ENCODE measurements at places on chromosomes 4 and X. TPM values are rescaled to one million over a fixed set of nuclear protein-coding genes. Genes with fewer than 3 reads are reported as not detected.

The KLKB1 gene
- total RNA-seq = 0.67 TPM

The MED12 gene
- 90.0 TPM for total RNA-seq

DNA sequence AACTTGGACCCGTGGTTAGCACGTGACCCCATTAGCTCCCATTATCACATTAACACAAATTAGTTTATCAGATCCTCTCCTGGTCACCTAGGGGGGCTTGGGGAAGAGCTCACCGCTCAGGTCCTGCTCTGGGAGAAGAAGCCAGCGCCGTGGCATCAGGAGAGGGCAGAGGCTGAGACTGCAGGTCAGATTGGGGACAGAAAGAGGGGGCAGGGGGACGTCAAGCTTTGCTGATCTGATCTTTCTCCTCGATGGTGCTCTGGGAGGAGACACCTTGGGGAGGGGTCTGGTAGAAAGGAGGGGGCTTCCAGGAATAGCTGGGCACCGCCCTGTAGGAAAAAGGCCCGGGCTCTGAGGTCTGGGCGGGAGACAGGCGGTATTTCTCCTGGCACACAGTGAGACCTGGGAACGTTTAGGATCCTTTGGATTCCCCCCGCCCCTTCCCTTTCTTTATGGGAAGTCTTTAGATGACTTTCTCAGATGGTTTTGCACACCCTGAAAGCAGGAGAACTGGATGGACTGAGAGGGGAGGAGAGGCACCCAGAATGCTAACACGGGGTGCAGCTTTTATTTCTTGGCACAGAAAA is 9.1 kb upstream of the ELF4 start:
- no peak overlapping the region for H3K27ac ChIP-seq
- H3K4me3 ChIP-seq = no peak overlapping the region
- no peaks in the 10 kb centered on the region for H3K4me1 ChIP-seq
- DNase-seq = no peak

The ZNF141 gene
- total RNA-seq = 50.9 TPM

The CT45A3 gene
- not detected for total RNA-seq

- no peaks in the 10 kb centered on the region for H3K27me3 ChIP-seq
- no peaks in the 10 kb centered on the region for H3K4me1 ChIP-seq
- H3K4me3 ChIP-seq = no peak overlapping the region
- DNase-seq = no peak
- no peaks in the 10 kb centered on the region for H3K36me3 ChIP-seq
Observed at GRCh38 chrX:132433001-132433400, 55.8 kb downstream of the MBNL3 start.

GRCh38 chrX:44580466-44580865 is 37.8 kb upstream of the FUNDC1 start:
- no peaks in the 10 kb centered on the region for H3K36me3 ChIP-seq
- no peak overlapping the region for H3K4me3 ChIP-seq
- no peak overlapping the region for H3K27ac ChIP-seq

GRCh38 chrX:84339507-84340364 is 151.7 kb upstream of the RPS6KA6 start:
- no peaks in the 10 kb centered on the region for H3K36me3 ChIP-seq
- no peaks in the 10 kb centered on the region for H3K4me1 ChIP-seq
- no peak overlapping the region for H3K27ac ChIP-seq
- H3K27me3 ChIP-seq = no peaks in the 10 kb centered on the region
- no peak overlapping the region for H3K4me3 ChIP-seq

The APLN gene
- not detected for total RNA-seq

DNA sequence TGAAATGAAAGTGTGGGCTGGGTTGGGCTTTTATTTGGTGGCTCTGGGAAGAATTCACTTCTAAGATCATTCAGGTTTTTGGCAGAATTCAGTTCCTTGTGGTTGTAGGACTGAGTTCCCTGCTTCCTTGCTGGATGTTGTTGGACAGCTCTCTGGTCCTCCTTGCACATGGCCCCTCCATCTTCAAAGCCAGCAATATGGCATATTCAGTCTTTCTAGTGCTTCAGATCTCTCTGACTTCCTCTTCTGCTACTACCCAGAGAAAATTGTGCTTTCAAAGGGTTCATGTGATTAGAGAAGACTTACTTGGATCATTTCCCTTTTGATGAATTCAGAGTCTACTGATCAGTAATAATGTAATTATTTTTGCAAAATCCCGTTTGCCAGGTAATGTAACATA is 12.8 kb upstream of the IGFBP7 start:
- no peak overlapping the region for H3K4me3 ChIP-seq
- H3K36me3 ChIP-seq = no peaks in the 10 kb centered on the region
- H3K27me3 ChIP-seq = no peaks in the 10 kb centered on the region

The P2RY4 gene
- total RNA-seq = 1.5 TPM

DNA sequence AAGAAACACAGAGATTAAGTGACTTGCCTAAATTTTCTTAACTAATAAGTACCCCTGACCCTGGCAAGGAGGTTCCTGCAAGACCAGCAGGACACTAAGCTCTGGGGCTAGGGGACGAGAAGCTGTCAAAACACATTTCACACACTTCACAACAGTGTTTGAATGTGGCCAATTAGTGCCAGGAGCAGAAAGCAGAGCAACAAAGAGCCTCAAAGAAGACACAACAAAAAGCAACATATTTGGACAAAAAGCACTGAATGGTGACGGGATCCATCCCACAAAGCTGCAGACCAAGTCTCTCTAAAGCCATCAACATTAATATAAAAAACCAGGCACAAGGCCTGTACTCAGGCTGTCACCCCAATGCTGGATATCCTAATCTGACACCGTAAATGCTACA is 361.9 kb upstream of the RASGEF1B start:
- H3K4me3 ChIP-seq = no peak overlapping the region
- H3K27ac ChIP-seq = no peak overlapping the region

The ANKRD50 gene
- 11.3 TPM for total RNA-seq

- no peak overlapping the region for H3K27ac ChIP-seq
- DNase-seq = no peak
- no peaks in the 10 kb centered on the region for H3K4me1 ChIP-seq
- peaks cover 19% of the 10 kb centered on the region for H3K27me3 ChIP-seq
- no peak overlapping the region for H3K4me3 ChIP-seq
- no peaks in the 10 kb centered on the region for H3K36me3 ChIP-seq
Observed at GRCh38 chrX:2576793-2577192, 76.0 kb upstream of the DHRSX start.

- peaks cover 34% of the 10 kb centered on the region for H3K36me3 ChIP-seq
- H3K27me3 ChIP-seq = no peaks in the 10 kb centered on the region
- peak within 1 kb of the TSS; percentile 98 for H3K4me3 ChIP-seq
- DNase-seq = no peak
- peaks cover 84% of the 10 kb centered on the region for H3K4me1 ChIP-seq
- H3K27ac ChIP-seq = peak within 1 kb of the TSS; percentile 98
Observed at GRCh38 chr4:2261853-2262144, at the start of gene MXD4. MXD4 (minus strand) TSS chr4:2262109; CDS start chr4:2261980, 129 bp downstream.

The TMLHE gene
- 26.0 TPM for total RNA-seq

DNA sequence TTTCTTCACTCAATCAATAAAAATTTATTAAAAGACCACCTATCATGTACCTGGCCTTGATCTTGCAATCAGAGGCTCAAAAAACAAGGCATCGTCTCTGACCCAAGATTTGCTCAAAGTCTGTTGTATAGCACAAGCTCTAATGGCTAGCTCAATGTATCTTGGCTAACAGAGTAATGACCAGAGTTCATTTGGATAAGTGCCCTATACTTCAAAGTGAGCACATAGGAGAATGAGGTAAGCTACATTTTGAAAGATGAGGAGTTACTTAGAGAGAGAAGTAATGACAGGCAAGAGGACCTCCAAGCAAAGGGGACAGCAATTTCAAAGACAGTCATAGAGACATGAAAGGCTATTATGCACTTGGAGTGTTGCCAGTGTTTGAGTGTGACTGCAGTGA is 22.9 kb upstream of the GABRQ start:
- H3K27ac ChIP-seq = no peak overlapping the region
- peaks cover 5% of the 10 kb centered on the region for H3K27me3 ChIP-seq
- no peaks in the 10 kb centered on the region for H3K36me3 ChIP-seq
- H3K4me3 ChIP-seq = no peak overlapping the region

The TRIM75 gene
- total RNA-seq = not detected

- no peak overlapping the region for H3K27ac ChIP-seq
- H3K27me3 ChIP-seq = no peaks in the 10 kb centered on the region
- no peaks in the 10 kb centered on the region for H3K4me1 ChIP-seq
- no peak overlapping the region for H3K4me3 ChIP-seq
- H3K36me3 ChIP-seq = no peaks in the 10 kb centered on the region
Observed at GRCh38 chrX:134482371-134482770, 22.4 kb downstream of the HPRT1 start.

DNA sequence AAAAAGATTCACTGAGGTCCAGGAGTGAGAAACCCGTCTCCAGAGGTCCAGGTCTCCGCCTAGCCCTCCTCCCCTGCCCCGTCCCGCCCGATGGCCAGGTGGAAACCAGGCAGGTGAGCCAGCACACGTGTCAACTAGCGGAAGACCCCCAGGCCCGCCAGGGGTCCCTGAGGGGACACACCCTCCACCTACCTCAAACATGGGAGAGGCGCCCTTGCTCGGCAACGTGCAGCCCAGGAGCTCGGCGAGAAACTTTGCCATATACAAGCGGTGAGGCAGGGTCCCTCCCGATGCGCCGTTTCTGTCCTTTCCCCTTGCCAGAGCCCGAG is 330.0 kb downstream of the HNRNPD start:
- H3K36me3 ChIP-seq = no peaks in the 10 kb centered on the region
- H3K4me1 ChIP-seq = no peaks in the 10 kb centered on the region
- H3K4me3 ChIP-seq = peak overlapping the region; percentile 70
- peaks cover 10% of the 10 kb centered on the region for H3K27me3 ChIP-seq
- no peak for DNase-seq
- no peak overlapping the region for H3K27ac ChIP-seq

The CENPE gene
- 8.4 TPM for total RNA-seq

- no peak overlapping the region for H3K27ac ChIP-seq
- H3K4me1 ChIP-seq = peaks cover 12% of the 10 kb centered on the region
- no peaks in the 10 kb centered on the region for H3K27me3 ChIP-seq
- no peak overlapping the region for H3K4me3 ChIP-seq
- H3K36me3 ChIP-seq = no peaks in the 10 kb centered on the region
Observed at GRCh38 chr4:80498725-80499124, 163.2 kb downstream of the CFAP299 start.

DNA sequence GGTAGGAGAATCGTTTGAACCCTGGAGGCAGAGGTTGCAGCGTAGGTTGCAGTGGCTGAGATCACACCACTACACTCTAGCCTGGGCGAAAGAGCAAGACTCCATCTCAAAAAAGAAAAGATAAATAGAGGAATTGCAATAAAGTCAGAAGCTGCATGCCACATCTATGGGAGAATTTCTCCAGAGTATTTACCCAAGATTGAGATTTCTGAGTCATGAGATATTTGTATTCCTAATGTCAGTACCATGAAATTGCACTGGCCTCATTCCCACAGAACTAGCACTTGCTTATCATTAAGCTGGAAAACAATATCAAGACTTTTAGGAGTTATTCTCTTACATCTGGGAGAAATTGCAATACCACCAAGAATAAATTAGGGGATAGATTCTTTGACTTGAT is 37.4 kb downstream of the ASIC5 start:
- no peaks in the 10 kb centered on the region for H3K36me3 ChIP-seq
- H3K4me1 ChIP-seq = no peaks in the 10 kb centered on the region
- no peak overlapping the region for H3K4me3 ChIP-seq
- peaks cover 8% of the 10 kb centered on the region for H3K27me3 ChIP-seq
- H3K27ac ChIP-seq = no peak overlapping the region
- no peak for DNase-seq

GRCh38 chr4:145934434-145935047 is 4.1 kb downstream of the ZNF827 start:
- no peak overlapping the region for H3K4me3 ChIP-seq
- no peak for DNase-seq
- peak overlapping the region; percentile 91 for H3K27ac ChIP-seq
- no peaks in the 10 kb centered on the region for H3K36me3 ChIP-seq
- H3K4me1 ChIP-seq = peaks cover 4% of the 10 kb centered on the region

GRCh38 chr4:172953896-172954568 is 214.6 kb upstream of the GALNT7 start:
- H3K27ac ChIP-seq = no peak overlapping the region
- no peaks in the 10 kb centered on the region for H3K27me3 ChIP-seq
- no peaks in the 10 kb centered on the region for H3K4me1 ChIP-seq
- no peaks in the 10 kb centered on the region for H3K36me3 ChIP-seq
- no peak overlapping the region for H3K4me3 ChIP-seq

DNA sequence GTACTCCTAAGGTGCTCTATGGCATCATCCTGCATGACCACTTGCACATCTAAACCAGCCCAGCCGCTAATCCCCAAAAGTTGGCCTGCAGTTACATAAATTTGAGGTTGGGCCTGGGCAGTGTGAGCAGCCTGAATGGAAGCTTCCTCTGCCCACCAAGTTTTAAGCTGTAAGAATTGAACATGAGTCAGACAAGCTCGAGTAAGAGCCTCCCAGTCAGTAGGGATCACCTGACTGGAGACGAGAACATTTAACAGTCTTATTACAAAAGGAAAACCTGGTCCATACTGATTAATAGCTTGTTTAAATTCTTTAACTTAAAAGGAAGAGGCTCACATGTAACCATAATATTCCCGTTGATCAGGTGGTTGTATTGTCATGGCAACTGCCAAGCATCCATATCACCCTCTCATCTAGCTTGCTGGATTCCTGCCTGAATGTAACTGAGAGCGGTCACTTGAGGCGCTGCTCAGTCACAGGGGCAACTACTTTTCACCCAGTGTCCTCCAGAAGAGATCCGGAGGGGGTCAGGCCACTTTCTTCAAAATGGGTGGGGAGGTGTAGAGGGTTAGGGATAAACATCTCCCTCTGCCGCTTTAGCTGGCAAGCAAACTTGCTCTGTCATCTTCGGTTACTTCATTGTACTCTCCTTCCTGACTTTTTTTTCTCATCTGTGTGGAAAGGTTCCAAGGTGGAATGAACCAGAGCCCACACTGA is 56.6 kb upstream of the WDR1 start:
- no peaks in the 10 kb centered on the region for H3K36me3 ChIP-seq
- no peak overlapping the region for H3K27ac ChIP-seq
- no peaks in the 10 kb centered on the region for H3K4me1 ChIP-seq
- H3K27me3 ChIP-seq = no peaks in the 10 kb centered on the region
- no peak overlapping the region for H3K4me3 ChIP-seq

- H3K4me1 ChIP-seq = no peaks in the 10 kb centered on the region
- H3K27ac ChIP-seq = no peak overlapping the region
- no peak for DNase-seq
Observed at GRCh38 chr4:122797405-122798094, 29.1 kb upstream of the FGF2 start.

GRCh38 chr4:152165146-152165545 is 370.7 kb downstream of the FBXW7 start:
- H3K27ac ChIP-seq = no peak overlapping the region
- no peaks in the 10 kb centered on the region for H3K27me3 ChIP-seq
- H3K4me1 ChIP-seq = no peaks in the 10 kb centered on the region

GRCh38 chr4:26420913-26421312 is 69.4 kb downstream of the CCKAR start:
- H3K27me3 ChIP-seq = no peaks in the 10 kb centered on the region
- DNase-seq = no peak
- no peaks in the 10 kb centered on the region for H3K4me1 ChIP-seq
- peaks cover 19% of the 10 kb centered on the region for H3K36me3 ChIP-seq
- H3K27ac ChIP-seq = no peak overlapping the region

GRCh38 chr4:21962691-21963090 is 14.1 kb upstream of the KCNIP4 start:
- no peak overlapping the region for H3K4me3 ChIP-seq
- no peak overlapping the region for H3K27ac ChIP-seq
- DNase-seq = no peak
- H3K36me3 ChIP-seq = no peaks in the 10 kb centered on the region

Measured in spleen (tissue), 13 donors.